ENCODE measurements at places on chromosomes 2 and 18. TPM values are rescaled to one million over a fixed set of nuclear protein-coding genes. Genes with fewer than 3 reads are reported as not detected.

Gene RBM44
- 1.5 TPM for total RNA-seq

Gene MOCOS
- 0.13 TPM for total RNA-seq

Gene GALR1
- under 0.01 TPM for total RNA-seq

Gene LYG2
- not detected for total RNA-seq

Gene SCYGR7
- not detected for total RNA-seq

Gene SCYGR4
- not detected for total RNA-seq

Gene DSC3
- 0.75 TPM for total RNA-seq

Gene IL36G
- total RNA-seq = 0.31 TPM

Gene PPP4R3B
- total RNA-seq = 34.7 TPM

Gene GRHL1
- 1.0 TPM for total RNA-seq

GRCh38 chr2:65116645-65117044 lies 13.3 kb downstream of the RAB1A start:
- no peaks in the 10 kb centered on the region for H3K36me3 ChIP-seq
- H3K4me3 ChIP-seq = no peak overlapping the region
- DNase-seq = no peak
- H3K4me1 ChIP-seq = no peaks in the 10 kb centered on the region
- no peak overlapping the region for H3K27ac ChIP-seq

DNA sequence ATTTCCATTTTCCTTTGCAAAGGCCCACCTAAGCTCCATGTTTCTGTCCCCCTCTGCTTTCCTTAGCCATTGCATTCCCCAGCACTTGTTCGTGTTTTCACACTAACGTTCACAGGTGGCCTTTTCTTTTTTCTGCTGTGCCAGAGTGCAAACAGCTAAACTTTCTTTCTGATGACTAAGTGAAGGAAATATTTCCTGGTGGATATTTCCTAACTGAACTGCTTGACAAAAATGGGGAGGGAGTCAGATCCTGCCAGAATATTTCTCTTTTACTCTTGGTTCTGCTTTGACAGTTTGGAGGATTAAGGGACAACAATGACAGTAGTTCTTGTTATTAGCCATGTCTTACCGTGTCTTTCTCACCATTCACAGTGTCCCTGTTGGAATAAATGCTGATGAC lies 344.0 kb downstream of the ARHGAP15 start:
- H3K4me1 ChIP-seq = peaks cover 22% of the 10 kb centered on the region
- DNase-seq = peak; percentile 82
- H3K27ac ChIP-seq = peak overlapping the region; percentile 96
- no peak overlapping the region for H3K4me3 ChIP-seq
- no peaks in the 10 kb centered on the region for H3K36me3 ChIP-seq

DNA sequence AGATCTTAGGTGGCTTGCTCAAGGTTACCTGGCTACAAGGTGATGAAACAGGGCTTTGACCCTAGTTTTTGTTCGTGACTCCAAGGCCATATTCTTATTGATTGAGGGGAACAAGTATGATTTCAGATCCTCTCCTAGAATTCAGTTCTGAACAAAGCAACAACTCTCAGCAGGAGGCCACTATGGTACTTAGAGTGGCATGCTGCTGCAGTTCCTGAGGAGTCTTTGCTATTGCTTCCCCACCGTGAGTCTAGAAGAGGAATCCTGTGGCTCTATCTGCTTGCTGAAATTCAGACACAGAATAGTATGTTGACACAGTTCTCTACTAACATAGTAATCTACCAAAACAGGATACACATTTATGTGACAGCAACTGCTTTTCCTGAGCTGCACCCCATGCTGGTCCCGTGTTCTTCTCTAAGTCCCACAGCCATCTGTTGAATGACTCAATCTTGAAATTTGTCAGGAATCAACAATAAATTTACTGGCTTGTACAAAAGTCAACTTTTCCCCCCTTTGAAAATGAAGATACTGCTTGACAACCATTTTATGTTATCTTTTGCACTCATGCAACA lies 4.1 kb downstream of the TGFBRAP1 start:
- H3K4me1 ChIP-seq = peaks cover 25% of the 10 kb centered on the region
- H3K4me3 ChIP-seq = no peak overlapping the region
- peak; percentile 11 for DNase-seq
- no peaks in the 10 kb centered on the region for H3K36me3 ChIP-seq
- no peaks in the 10 kb centered on the region for H3K27me3 ChIP-seq

DNA sequence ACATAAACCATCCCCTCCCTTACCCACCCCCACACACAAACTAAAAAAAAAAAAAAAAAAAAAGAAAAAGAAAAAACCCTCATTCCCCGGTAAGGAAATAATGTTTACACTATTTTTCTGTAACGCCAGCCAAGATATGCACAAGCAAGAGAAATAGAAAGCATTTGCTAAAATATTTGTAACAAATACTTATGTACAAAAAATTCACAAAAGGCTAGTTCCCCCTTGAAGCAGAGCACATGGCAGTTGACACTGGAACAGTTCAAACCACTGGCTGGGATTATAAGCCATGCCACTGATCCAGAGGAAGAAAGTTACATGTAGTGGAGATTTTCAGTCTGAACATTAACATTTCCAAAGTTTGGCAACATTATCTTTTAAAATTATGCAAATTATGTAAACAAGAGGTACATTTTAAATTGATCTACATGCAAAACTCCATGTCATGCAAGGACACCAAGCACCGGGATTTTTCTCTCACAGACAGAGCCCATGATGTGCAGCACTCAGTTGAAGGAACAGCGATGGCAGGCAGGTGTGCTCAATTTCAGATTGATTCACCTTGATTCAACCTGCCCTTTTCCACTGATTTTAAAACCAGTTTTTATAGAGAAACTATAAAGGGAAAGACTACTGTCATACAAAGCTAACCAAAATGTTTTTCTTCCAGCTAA lies 21.4 kb downstream of the PNO1 start:
- H3K36me3 ChIP-seq = peaks cover 21% of the 10 kb centered on the region
- no peak for DNase-seq
- no peak overlapping the region for H3K4me3 ChIP-seq
- H3K27me3 ChIP-seq = no peaks in the 10 kb centered on the region

DNA sequence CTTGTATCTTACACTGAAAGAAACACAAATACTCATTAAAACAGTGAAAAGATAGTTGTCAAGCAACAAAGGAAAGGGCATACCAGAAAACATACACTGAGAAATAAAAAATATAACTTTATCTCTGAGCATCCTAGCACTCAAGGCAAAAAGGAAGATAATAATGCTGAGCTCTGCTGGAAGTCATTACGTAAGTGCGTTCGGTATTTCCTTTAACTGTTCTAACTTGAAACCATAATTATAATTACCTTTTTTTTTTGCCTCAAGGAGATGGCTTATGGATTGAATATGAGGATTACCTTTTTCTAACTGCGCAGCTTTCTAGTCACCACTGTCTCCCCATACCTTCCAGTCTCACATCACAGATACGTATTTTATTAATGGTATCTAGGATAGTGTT lies 308.1 kb downstream of the GBX2 start:
- DNase-seq = no peak
- no peak overlapping the region for H3K4me3 ChIP-seq
- no peaks in the 10 kb centered on the region for H3K4me1 ChIP-seq
- peaks cover 3% of the 10 kb centered on the region for H3K27me3 ChIP-seq
- peak overlapping the region; percentile 74 for H3K27ac ChIP-seq
- H3K36me3 ChIP-seq = peaks cover 11% of the 10 kb centered on the region

- DNase-seq = peak; percentile 11
- H3K4me1 ChIP-seq = no peaks in the 10 kb centered on the region
- no peaks in the 10 kb centered on the region for H3K27me3 ChIP-seq
- H3K4me3 ChIP-seq = no peak overlapping the region
- H3K36me3 ChIP-seq = no peaks in the 10 kb centered on the region
- H3K27ac ChIP-seq = no peak overlapping the region
These were observed 254.0 kb upstream of the FSIP2 start for GRCh38 chr2:185484602-185485001.

DNA sequence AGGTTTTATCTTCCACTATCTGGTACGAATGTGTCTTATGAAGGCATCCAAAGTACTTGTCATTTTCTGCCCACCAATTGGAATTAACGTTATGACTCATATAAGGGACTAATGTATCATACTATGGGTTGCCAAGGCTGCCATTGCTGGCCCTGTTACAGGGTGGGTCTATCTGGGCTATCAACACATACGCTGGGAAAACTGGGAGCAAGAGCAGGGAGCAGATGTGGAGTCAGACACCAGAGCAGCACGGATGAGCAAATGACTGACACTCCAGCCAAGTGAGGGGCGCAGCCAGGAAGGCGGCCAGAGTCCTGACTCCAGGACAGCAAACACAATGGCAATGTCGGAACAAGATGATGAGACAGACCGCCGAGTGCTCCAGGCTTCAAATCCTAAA lies 145.9 kb downstream of the COPS8 start:
- DNase-seq = no peak
- no peak overlapping the region for H3K4me3 ChIP-seq
- no peak overlapping the region for H3K27ac ChIP-seq
- H3K36me3 ChIP-seq = no peaks in the 10 kb centered on the region

DNA sequence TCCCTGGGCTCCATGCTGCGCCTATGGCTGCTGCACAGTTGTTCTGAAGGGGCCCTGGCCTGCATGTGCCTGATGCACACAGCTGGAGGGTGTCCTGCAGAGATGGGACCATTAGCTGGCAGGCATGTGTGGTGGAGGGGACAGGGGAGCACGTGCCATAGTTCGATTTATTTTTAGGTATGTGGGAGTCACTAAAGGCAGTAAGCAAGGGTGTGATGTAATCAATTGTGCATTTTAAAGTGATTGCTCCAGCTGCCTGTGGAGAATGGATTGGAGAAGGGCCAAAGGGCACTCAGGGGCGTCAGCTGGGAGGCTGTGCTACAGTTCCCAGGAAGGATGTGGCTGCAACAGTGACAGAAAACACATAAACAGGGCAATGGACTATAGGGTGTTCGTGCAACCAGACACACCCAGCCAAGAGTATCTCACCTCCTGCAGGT lies 205.1 kb downstream of the ARL4C start:
- no peaks in the 10 kb centered on the region for H3K36me3 ChIP-seq
- no peaks in the 10 kb centered on the region for H3K27me3 ChIP-seq
- peak overlapping the region; percentile 38 for H3K27ac ChIP-seq
- DNase-seq = peak; percentile 49

DNA sequence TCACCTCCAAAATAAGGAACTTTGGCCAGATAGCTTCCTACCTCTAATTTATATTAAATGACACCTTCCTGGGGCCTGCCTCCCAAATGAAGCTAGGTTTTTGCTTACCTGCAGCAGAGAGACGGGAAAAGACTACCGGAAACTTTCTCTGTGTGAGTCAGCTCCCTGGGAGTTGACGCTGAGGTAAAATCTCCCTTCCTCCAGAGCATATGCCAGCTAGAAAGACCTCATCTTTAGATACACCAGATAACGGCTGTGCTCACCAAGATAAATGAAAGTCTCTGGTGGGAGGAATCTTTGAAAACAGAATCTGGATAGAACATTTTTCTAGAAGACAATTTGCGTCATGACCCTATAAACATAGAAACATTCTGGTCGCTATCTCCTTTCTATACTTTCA lies 99.7 kb upstream of the RFX8 start:
- no peaks in the 10 kb centered on the region for H3K27me3 ChIP-seq
- no peaks in the 10 kb centered on the region for H3K36me3 ChIP-seq
- no peak overlapping the region for H3K4me3 ChIP-seq
- no peak for DNase-seq

- no peaks in the 10 kb centered on the region for H3K4me1 ChIP-seq
- H3K27me3 ChIP-seq = no peaks in the 10 kb centered on the region
- no peak overlapping the region for H3K27ac ChIP-seq
- no peak overlapping the region for H3K4me3 ChIP-seq
These were observed 81.7 kb downstream of the COL4A4 start for GRCh38 chr2:227082286-227082685.

DNA sequence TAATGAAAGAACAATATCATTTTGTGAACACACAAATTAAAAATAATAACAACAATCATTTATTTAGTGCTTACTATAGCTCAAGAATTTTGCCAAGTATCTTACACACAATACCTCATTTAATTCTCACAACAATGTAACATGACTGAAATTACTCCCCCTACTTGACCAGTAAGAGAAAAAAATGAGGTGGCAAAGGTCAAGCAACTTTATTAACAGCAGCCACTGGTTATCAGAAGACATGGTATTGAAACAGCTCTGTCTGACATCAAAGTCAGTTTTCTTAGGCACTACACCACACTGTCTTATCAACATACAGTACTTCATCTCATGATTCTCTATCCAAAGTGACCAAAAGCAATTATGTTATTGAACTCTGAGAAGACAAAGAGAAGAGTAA lies 389.4 kb downstream of the ZEB2 start:
- no peaks in the 10 kb centered on the region for H3K27me3 ChIP-seq
- H3K4me3 ChIP-seq = no peak overlapping the region
- DNase-seq = no peak
- H3K27ac ChIP-seq = no peak overlapping the region

GRCh38 chr2:11260979-11261378 lies 83.5 kb downstream of the ROCK2 start:
- no peak for DNase-seq
- no peaks in the 10 kb centered on the region for H3K27me3 ChIP-seq
- H3K4me1 ChIP-seq = no peaks in the 10 kb centered on the region

- H3K36me3 ChIP-seq = no peaks in the 10 kb centered on the region
- no peak for DNase-seq
- H3K27ac ChIP-seq = no peak overlapping the region
- H3K4me3 ChIP-seq = no peak overlapping the region
- H3K27me3 ChIP-seq = no peaks in the 10 kb centered on the region
- H3K4me1 ChIP-seq = peaks cover 4% of the 10 kb centered on the region
These were observed 63.9 kb downstream of the PARD6G start for GRCh38 chr18:80183273-80184050.

GRCh38 chr2:27587025-27587424 lies 4.2 kb downstream of the ZNF512 start:
- H3K36me3 ChIP-seq = no peaks in the 10 kb centered on the region
- no peak for DNase-seq

DNA sequence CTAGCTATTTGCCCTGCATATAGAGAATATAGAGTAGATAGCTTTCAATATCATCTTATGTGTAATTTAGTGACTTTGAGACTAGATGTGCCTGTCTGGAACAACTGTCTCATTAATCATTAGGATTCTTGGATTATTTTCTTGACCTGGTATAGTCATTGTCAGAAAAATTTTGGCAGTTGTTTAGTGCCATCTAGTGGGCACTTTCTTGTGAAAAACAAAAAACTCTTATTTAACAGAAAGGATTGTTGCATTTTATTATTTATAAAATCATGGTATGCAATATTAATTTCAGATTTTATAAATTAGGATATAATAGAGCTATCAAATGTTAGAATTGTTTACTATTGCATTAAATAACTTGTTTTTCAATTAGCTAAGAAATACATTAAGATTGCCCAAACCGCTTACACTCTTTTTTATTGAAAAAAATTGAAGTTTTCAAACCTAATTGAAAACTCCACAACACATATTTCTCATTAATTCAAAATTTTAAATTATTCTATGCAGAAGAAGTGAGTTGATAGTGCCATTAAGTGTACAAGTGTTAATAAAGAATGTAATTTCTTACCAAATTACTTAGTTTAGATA lies 80.3 kb downstream of the DYNAP start:
- no peak overlapping the region for H3K27ac ChIP-seq
- H3K4me1 ChIP-seq = no peaks in the 10 kb centered on the region
- no peak overlapping the region for H3K4me3 ChIP-seq

- no peak for DNase-seq
- no peak overlapping the region for H3K27ac ChIP-seq
These were observed 1.7 kb downstream of the HOXD12 start for GRCh38 chr2:176101216-176101830.

Data from muscle of leg (tissue), 16 donors.